ENCODE measurements at places on chromosomes 12 and 14.
A peak's percentile ranks its signal among the peaks of the same experiment; 100 is the strongest.

GRCh38 chr14:35347323-35348043 is 55.3 kb downstream of the PSMA6 start:
- no peak for DNase-seq

DNA sequence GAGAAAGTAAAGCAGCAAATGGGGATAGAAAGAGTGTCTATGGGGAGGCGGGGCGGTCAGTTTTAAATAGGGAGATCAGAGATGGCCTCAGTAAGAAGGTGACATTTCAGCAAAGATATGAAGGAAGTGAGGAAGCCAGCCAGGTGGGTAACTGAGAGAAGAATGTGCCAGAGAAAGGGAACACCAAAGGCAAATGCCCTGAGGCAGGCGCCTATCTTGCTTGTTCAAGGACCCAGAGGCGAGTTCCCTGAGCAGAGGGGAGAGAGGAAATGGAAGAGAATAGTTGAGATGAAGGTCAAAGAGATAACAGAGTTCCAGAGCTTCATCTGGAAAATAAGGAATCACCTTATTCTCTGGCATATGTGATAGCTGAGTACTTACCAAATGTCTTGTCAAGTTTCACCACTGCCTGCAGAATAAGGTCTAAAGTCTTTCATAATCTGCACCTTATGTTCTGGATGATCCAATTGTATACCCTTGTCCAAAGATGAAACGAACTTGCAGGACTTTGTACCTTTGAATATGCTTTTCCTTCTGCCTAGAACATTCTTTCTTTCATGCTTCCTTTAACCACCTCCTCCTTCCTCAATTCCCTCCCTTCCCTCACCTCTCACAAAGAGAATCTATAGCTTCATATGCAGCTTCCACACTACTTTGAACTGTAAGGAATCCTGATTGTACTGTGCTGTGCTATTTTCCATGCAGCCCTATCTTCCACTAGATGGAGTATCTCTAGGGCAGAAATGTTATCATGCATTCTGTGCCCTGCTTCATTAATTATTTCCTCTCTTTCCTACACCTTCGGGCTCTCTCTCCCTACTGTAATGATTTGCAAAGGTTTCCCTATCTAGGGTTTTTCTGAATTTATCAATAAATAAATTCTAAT is 38.5 kb downstream of the GNPTAB start:
- DNase-seq: no peak

GRCh38 chr14:33150666-33151428 is 212.2 kb downstream of the NPAS3 start:
- DNase-seq: no peak

- DNase-seq: no peak
Measured at GRCh38 chr12:77745624-77746023, 85.1 kb upstream of the NAV3 start.

DNA sequence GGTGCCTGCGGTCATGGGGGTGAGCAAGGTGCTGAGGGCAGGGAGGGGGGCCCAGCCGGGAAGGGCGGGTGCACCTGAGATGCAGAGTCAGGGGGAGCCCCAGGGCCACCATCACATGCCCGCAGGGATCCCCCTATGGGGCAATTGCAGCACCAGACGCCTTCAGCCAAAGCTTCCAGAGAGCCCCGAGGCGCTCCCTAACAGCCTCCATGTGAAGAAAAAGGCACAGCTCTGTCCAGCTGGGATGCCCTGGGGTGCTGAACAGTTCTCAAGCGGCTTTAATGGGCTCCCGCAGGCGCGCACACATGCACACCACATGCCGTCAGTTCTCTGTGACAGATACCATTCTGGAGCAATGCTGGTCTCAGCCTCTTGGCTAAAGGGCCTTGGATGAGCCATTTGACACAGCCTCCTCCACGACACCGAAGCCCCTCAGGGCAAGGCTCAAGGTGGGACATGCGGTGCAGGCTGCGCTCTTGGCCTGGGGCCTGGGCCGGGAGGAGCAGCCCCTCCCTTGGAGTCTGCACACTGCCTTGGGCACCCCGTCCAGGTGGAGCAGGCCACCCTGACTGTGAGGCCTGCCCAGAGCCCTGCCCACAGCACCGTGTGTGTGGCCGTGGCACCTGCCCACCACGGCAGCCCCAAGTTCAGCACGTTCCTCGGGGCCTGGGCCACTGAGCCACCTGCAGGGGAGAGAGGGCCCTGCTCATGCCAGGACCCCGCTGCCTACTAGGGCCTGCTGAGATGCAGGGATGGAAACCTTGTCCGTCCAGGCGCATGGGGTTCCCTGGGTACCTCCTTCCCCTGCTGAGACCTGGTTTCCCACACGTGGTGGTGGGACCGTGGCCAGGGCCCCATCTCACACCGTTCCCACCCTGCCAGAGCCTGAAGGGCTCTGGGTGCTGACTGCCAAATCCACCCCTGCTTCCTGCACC is 7.7 kb downstream of the XRCC3 start:
- no peak for DNase-seq

DNA sequence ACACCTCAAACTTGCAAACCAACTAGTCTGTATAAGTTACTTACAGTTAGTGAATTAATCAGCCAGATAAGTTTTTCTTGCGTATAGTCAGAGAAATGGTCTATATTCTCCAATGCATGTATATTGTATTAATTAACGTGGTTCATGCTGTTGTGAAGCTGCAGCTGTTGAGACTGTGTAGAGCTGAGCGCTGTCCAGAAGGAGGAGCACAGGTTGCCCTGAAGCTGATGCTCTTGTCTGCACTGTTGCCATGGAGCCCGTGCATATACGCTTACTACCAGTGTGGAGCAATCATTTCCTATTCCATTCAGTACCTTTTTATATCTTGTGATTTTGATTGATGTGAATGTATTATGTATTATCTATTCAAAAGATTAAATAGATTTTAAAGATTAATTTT is 74.3 kb upstream of the ARID2 start:
- DNase-seq: peak; percentile 68

DNA sequence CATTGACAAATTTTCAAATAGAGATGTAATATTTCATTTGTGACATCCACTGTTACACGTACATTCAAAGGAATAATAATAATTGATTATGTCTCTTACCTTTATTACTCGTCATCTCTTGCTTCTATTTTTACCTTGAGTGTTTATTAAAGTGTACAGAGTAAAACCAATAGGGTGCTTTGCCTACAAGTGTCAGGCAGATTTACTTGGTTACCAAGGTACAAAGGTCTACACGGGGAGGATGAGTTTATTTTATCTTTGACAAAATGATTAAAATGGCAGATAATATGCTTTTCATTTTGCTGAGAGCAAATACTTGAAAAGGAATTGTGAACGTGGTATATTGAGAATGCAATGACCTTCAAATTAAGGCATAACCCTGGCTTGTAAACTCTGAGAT is 137.8 kb upstream of the SOX5 start:
- DNase-seq: no peak

- no peak for DNase-seq
Measured at GRCh38 chr12:31220633-31221550, 105.1 kb downstream of the SINHCAF start.

GRCh38 chr12:27347779-27348178 is 15.1 kb downstream of the BMAL2 start:
- no peak for DNase-seq

- DNase-seq: no peak
Measured at GRCh38 chr12:61808856-61809255, 451.3 kb upstream of the USP15 start.

DNA sequence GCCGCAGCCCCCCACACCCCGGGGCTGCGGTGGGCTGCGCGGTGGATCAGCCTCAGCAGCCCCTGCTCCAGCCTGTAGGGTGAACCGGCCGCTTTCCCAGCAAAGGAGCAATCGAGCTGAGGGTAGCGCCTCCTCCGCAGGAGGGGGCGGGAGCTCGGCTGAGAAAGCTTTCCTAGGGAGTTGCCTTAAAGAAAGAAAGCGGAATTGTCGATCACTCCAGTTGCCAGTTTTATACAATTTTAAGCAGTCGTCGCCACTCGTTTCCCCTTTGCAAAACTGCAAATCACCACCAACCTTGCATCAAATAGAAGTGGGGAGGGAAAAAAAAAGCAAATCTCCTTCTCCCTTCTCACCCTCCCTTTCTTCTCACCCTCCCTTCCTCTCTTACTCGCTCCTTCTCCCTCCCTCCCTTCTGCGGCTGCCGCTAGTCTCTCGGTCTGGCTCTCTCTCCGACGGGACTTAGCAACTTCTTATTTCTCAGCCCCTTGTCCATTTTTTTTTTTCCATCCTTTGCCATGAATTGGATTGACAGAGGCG is at the start of gene PDE3A:
Gene PDE3A (plus strand): TSS at position 424 of the 537 bp plus-strand sequence. CDS start 748 bp downstream, outside the sequence.
- peak; percentile 85 for DNase-seq

DNA sequence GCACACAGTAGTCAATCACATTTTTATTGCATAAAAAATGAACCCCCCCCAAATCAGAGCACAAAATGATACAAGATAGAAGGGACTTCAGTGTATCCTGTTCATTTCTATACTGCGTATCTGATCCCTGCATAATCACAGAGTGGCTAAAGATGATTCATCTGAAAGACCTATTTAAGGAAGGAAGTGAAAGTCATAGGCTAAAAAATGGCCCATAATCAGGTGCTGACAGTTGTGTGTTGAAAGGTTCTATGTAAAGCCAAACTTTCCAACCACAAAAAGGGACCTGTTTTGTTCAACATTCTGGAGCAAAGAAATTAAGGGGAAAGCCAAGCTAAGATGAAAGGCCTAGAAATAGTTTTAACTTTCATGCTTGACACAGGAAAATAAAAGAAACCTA is 147.8 kb upstream of the ATP2B1 start:
- peak; percentile 75 for DNase-seq

DNA sequence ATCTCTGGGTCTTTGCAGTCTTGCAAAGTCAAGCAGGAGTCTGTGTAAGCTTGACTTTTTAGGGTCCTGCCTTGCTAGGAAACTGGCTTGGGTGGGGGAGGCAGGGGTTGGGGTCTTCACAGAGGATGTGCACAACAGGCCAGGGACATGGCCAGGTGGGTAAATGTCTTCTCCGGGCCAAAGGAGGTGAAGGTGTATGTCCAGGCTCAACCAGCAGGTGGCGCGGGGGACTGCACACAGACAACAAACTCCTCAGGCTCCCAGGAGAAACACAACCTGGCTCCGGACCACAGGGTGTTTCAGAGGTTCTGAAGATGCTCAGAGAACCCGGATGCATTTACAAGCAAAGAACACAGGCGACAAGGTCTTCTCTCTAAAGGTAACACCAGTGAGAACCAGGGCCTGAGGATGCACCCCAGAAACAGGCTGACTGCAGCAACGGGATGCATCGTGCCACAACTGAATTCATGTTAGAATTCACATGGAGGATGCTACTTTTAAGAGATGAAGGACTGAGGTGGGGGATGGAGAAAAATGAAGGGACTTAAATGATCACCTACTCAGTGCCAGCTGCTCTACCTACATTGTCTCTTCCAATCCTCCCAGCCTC is 56.0 kb downstream of the PLEKHG3 start:
- DNase-seq: peak; percentile 44

GRCh38 chr12:90972226-90972625 is 17.2 kb upstream of the CCER1 start:
- DNase-seq: no peak

DNA sequence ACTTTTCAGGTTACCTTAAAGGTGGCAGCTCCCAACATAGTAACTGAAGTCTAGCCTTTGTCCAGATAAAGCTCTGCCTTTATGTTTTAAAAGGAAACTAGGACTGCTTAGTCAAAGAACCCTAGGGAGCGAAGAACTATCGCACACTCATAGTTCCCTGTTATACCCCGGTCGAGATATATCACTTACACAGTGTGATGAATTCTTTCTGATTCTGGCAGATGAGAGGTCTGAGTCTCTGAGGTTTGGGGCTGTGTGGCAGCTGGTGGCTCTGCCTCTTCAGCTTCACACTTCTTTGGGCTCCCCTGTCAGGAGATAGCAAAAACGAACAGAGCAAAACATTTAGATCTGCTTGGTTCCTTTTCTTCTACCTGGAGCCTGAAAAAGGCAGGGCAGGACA is 17.0 kb downstream of the ACIN1 start:
- DNase-seq: no peak

DNA sequence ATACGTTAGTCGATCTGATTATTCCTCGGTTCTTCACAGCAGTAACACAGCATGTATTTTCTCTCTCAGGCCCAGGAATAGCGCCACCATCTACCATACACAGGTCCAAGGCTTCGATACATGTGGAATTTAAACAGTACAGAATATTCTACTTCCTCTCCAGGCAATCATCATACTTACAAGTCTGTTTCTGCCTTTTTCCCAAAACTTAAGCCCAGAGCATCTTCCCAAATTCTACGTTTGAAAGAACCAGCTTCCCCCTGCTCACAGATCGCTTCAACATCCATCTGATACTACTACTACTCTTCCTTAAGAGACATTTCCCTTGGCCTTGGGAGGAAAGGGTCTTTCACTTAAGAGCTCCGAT is 626 bp downstream of the TXNDC16 start:
- DNase-seq: peak; percentile 54

- DNase-seq: no peak
Measured at GRCh38 chr12:26126340-26127284, 1.8 kb upstream of the BHLHE41 start.

DNA sequence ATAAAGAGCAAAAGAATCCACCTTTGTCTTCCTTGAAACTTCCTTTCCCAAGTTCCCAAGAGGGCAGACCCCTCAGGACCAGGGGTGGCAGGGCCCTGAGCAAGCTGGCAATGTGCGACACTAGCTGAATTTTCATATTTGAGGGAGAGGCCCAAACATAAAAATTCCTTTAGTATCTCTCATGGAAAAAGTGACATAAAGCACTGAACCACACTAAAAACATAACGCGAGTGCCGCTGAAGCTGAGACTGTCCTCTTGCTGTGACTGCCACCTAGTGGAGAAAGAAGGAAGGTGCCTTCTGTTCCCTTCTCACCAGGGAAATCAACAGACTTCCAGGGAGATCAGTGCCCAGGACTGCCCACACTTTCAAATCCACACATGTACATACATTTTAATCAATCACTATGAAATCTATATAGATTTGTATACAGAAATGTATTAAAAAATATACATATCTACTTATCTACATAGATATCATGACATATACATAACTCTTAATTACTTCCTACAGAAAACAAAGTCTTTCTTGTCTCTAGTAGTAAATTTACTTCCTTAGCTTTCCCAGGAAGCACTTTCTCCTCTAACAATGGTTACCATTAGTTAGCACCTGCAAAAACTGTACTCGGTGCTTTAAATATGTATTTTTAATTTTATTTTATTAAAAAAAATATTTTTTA is 53.8 kb downstream of the SSH1 start:
- peak; percentile 77 for DNase-seq

- peak; percentile 79 for DNase-seq
Measured at GRCh38 chr12:11822081-11822834, 172.8 kb downstream of the ETV6 start.

DNA sequence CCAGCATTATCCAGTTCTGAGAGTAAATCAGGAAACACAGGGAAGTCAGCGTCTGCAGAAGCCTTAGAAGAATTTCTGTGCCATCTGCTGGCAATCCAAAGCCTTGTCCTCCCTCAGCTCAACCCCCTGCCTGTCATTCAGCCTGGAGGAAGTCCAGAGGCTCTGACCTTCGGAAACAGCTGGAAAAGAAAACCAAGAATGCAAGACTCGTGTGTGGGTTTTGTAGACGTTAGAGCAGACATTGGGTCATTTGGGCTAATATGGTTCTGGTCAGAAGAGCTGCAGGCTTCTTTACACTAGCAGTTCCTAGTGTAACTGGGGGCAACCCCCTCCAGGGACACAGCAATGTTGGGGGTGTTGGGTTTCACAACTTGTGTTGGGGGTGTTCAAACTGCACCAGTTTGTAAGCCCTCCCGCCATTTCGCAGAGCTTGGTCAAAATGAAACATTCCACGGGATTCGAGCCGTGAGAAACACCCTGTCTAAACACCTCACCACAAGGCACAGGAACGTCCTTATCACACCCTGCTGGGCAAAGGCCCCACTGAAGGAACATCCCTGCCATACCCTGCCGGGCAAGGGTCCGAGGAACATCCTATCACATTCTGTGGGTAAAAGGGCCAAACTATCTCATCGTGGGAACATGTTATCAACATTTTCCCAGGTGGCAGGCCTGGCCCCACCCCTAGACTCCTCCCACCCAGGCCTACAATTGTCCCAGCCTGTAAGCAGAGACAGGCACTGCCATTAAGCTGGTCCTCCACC is 21.0 kb upstream of the SERPINA4 start:
- no peak for DNase-seq
